Esophagus mucosa (tissue), 1 donor: ENCODE measurements at places on chromosomes 16 and 17. TPM values are rescaled to one million over a fixed set of nuclear protein-coding genes. Genes with fewer than 3 reads are reported as not detected.

- peak; percentile 60 for ATAC-seq
These were observed 64.1 kb downstream of the PLD6 start for GRCh38 chr17:17141860-17142552.

- ATAC-seq, result no peak
These were observed 6.0 kb downstream of the RNF157 start for GRCh38 chr17:76234354-76234679.

- ATAC-seq, result peak; percentile 6
These were observed 6.1 kb downstream of the TSC2 start for GRCh38 chr16:2053897-2054296.

GRCh38 chr17:81241648-81242420 lies 2.7 kb downstream of the NDUFAF8 start:
- ATAC-seq, result no peak

- peak; percentile 17 for ATAC-seq
These were observed 709 bp downstream of the STAT5A start for GRCh38 chr17:42288803-42289610.

GRCh38 chr17:45852535-45853297 lies 8.0 kb downstream of the SPPL2C start:
- ATAC-seq, result peak; percentile 24

- no peak for ATAC-seq
These were observed 715.9 kb upstream of the RBFOX1 start for GRCh38 chr16:6616746-6617145.

GRCh38 chr17:17448076-17448475 lies 28.7 kb upstream of the MED9 start:
- ATAC-seq, result no peak

DNA sequence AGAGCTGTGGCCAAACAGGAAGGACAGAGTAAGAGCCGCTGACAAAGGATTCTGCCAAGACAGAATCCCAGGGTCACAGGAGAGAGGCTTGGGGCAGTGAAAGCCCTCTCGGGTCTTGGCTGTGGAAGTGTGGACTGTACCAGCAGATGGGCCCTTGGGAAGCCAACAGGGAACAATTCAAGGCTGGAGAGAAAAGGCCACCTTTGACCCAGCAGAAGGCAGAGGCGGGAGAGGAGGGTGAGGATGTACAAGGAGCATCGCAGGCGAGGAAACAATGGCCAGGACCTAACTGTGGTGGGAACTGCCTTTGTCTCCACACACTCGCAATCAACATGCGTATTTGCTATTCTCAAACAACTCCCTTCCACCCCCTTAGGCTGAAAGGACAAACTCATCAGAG lies 15.7 kb downstream of the CARHSP1 start:
- ATAC-seq, result no peak

- ATAC-seq, result peak; percentile 84
These were observed 17.5 kb upstream of the WFIKKN2 start for GRCh38 chr17:50817838-50818237.

DNA sequence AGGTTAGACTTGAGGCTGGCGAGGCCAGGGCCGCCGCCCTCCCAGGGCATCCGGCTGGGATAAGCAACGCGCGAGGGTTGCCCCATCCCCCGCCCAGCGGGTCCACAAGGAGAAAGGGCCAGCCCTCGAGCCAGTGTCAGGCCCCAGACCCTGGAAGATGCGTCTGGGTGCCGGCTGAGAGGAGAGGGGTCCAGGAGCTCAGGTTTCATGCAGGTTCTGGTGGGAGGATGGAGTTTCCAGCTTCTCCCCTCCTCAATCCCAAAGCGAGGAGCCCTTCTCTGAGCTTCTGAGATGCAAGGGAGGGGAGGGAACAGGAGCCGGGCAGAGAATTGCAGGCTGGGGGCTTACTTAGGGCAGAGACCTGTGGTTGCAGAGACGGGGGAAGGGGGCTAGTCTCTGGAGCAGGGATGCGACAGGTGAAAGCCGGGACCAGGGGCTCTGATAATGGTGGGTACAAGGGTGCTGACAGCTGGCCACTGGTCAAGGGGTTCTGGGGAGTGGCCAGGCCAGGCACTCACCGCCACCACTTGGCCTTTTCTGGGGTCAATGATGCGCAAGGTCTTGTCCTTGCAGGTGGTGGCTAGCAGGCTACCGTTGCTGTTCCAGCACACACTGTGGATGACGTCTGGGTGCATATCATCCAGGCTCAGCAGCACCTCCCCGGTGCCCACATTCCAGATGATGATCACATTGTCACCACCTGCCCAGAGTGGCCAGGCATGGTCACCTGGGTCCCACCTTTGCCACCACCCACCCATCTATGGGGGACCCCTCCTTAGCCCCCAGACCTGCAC lies 4.2 kb downstream of the CORO6 start:
- ATAC-seq, result no peak

GRCh38 chr16:86224126-86224525 lies 286.2 kb upstream of the FOXF1 start:
- no peak for ATAC-seq

DNA sequence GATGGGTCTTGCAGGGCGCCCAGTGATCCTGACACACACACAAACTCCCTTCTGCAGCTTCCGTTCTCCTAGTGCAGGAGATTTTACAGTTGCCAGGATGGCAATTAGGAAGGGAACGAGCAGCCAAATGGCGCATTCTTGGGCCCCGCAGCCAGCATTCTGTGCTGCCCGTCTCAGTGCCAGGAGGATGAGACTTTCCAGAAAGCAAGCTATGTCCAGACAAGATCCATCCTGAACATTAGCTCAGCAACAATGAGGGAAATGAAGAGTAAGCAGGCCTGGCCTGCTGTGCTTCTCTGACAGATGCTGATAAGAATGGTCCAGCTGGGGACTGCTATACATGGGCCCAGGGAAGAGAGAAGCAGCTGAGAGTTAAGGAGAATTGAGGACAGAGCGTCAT lies 16.5 kb downstream of the SPPL2C start:
- ATAC-seq, result no peak

GRCh38 chr17:82301916-82302567 lies 15.4 kb downstream of the CD7 start:
- ATAC-seq, result no peak

GRCh38 chr16:30602616-30603277 lies 7.4 kb downstream of the ZNF689 start:
- peak; percentile 38 for ATAC-seq

DNA sequence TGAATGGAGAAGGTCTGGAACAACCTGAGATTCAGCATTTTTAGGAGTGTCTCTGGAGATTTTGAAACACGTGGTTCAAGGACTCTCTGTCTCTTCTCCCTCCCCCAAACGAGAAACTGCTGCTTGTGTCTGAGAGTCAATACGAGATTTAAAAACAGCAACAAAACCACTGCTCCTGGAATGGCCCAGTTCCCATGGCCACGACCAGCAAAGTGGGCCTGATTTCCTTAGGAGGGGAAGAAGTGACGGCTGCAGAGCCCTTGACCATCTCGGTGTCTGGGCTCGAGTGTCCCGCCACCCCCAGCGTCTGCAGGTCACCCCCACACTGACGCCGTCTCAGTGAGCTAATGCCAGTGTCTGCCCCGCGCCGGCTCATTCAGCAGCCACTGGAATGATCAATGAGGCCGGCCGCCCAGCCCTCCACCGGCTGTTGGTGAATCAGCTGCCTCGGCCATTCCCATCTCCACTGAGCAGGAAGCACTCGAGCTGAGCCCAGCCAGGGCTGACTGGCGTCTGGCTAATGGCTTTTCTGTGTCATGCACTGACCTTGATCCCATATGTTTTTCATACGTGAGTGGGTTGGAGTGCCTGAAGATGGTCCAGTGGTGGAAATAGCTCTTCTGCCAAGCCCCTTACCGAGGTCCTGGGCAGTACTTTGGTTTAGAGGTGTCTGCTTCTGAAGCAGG lies 151.8 kb downstream of the PITPNC1 start:
- peak; percentile 81 for ATAC-seq

GRCh38 chr17:17227608-17228520 lies 9.1 kb downstream of the FLCN start:
- no peak for ATAC-seq

GRCh38 chr17:43031666-43032065 lies 6.6 kb downstream of the RND2 start:
- no peak for ATAC-seq

- no peak for ATAC-seq
These were observed 26.4 kb downstream of the PIGL start for GRCh38 chr17:16243385-16243784.

- ATAC-seq, result no peak
These were observed 333.1 kb downstream of the FOXL1 start for GRCh38 chr16:86911437-86911958.

GRCh38 chr17:42310787-42311215 lies 22.5 kb downstream of the STAT5A start:
- no peak for ATAC-seq

DNA sequence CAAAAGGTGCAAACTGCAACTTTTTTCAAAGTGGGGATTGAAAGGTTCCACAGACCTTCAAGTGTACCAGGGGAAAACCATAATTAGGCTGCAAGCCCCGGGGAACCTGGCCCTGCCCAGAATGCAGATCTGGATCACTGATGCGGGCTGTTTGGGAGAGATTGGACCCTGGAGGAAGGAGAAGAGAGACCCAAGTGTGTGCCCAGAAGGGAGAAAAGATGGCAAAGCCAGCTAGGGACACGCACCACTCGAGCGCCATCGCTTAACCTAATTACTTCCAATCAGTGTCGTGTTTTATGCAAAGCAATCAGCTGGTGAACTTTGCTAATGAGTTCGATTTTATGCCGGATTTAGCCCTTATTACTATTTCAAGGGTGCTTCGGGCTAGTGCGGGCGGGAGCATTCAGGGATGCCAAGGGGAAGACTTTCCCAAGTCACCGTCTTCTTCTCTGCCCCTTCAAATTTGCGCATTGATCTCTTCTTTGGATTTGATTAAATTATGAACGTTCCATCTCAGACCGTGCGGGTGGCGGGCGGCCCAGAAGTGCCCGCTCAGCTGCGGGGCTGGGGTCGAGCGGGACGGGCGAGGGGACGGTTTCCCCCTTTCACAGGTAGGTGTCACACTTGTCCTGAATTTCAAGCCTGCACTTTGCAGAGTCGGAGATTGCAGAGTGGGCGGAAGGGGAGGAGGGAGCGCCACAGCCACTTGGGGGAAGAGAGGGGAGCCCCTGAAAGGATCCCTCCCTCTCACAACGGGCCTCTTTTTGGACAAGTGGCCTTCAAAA lies 4.0 kb downstream of the IRX5 start:
- ATAC-seq, result no peak

UNC13D gene
- total RNA-seq, result 26.0 TPM

TLCD2 gene
- total RNA-seq, result 10.9 TPM

ODAD4 gene
- not detected for total RNA-seq

TPSD1 gene
- total RNA-seq, result not detected

P2RX1 gene
- total RNA-seq, result 0.68 TPM

CHST4 gene
- total RNA-seq, result 0.16 TPM

NKD1 gene
- total RNA-seq, result 1.9 TPM

CES1 gene
- 2.0 TPM for total RNA-seq

CLEC16A gene
- total RNA-seq, result 17.7 TPM

SOX9 gene
- 20.3 TPM for total RNA-seq
